ENCODE measurements at places on chromosomes 1 and 21.

DNA sequence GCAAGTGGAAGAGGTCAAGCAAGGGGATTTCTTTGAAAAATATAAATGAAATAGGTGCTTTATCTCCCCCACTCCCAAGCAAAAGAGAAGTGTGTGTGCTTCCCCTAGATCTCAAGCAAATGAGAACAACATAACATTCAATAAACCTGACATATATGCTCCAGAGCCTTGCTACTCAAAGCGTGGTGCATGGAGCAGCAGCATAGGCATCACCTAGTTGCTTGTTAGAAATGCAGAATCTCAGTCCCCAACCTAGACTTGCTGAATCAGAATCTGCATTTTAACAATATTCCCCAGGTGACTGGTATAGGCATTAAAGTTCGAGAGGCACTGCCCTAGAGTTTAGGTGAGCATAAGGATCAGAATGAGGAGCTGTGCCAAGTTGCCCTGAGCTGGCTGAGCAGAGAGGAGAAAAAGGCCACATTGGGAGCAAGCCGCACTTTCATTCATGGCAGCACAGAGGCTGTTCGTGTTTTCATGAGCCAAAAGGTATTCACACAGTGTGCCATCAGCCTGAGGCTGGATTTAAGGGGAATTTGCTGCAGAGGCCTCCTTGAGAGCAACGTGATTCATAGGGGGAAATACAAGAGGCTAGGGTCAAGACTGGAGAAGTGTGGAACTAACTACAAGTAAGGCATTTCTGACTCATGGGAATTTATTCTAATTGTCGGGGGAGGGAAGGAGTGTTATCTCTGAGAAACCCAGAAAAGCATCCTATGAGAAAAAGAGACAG lies 14.3 kb upstream of the LPAR3 start:
- DNase-seq: peak; percentile 55

- DNase-seq: no peak
These were observed 11.9 kb downstream of the SFN start for GRCh38 chr1:26874896-26875295.

GRCh38 chr1:9400425-9401079 lies 107.9 kb downstream of the SPSB1 start:
- no peak for DNase-seq

- DNase-seq: no peak
These were observed 3.6 kb upstream of the ZBTB7B start for GRCh38 chr1:154998818-154999570.

DNA sequence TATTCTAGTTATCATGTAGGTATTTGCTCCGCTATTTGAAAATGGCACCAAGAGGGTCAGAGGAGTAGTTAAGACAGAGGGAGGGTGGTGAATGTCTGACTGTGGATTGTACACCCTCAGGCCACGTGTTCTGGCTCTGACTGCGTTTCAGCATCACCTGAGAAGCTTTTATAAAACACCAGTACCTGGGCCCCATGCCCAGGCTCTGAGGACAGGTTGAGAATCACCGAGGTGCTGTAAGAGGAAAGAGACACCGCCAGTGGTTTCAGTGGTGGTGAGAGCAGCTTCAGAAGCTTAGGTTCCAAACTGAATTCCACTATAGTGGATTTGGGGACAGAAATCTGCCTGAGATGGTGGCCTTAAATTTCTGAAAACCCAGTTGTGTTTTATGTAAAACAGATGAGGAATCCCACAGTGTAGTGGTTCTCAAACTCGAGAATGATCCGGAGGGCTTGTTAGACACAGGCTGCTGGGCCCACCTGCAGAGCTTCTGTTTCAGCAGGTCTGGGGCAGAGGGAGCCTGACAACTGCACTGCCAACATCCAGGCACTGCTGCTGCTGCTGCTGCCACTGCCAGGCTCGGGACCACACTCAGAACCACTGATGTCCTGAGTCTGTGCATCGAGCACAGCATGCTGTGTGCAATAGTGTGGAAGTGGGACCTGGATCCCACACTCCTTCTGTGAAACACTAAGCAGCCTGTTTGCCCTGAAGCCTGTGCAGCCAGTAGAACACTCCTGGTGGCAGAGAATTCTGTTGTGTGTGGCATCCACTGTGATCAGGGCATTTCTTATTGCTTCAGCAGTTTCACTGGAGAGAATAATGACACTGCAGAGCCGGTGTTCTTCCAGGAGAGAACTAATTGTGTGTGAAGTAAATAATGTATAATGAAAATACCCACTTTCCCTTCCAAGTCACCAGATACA lies 98.7 kb downstream of the SUSD4 start:
- DNase-seq: no peak

DNA sequence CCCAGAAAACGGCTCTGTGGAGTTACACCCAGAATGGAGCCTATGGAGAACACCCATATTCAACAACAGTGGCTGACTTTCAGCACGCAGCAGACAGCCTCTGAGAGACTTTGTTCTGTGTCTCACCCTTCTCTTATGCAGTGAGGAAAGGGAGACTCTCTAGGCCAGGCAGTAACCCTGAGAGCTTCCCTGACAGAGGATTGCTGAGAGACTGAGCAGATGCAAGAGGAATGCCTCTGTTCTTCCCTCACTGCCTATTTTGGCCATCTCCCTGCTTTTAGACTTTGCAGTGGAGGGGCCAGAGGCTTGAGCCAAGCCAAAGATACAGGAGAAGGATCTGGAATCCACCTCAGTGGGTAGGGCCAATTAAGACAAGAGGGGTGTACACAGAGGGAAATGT lies 41.8 kb upstream of the SLC16A1 start:
- no peak for DNase-seq

DNA sequence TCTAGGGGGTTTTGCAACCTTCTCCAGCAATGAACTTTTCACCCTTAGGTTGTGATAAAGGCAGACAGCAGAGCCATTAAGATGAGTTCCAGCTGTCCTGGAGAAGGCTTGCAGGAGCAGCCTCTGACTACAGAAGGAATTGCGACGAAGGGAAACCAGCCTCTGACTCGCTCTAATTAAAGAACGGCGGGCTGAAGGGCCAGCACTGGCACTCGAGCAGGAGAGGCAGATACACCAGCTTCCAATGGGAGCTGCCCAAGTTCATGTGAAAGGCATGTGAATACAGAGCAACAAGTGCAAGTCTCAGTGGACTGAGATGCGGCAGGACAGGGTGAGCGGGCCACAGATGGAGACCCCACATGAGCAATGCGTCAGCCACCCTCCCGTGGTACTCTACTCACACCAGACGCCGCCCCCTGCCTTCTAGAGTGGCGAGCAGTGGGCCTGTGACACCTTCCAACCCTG lies 15.7 kb downstream of the RCC2 start:
- no peak for DNase-seq

DNA sequence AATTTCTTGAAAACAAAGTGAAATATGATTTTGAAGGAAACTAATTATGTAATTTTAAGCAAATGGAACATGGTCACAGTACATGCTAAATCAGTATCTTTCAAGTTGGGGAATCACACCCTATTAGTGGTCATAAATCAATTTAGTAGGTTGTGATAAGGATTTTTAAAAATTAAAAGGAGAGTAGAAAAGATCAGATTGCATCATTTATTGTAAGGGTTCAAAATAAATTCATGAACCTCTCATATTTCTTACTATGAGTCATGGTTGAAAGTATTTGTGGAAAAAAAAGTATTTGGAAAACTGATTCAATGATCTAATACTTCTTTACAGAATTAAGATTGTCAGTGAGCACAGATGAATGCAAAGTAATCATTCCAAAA lies 14.6 kb downstream of the ADSS2 start:
- DNase-seq: no peak

DNA sequence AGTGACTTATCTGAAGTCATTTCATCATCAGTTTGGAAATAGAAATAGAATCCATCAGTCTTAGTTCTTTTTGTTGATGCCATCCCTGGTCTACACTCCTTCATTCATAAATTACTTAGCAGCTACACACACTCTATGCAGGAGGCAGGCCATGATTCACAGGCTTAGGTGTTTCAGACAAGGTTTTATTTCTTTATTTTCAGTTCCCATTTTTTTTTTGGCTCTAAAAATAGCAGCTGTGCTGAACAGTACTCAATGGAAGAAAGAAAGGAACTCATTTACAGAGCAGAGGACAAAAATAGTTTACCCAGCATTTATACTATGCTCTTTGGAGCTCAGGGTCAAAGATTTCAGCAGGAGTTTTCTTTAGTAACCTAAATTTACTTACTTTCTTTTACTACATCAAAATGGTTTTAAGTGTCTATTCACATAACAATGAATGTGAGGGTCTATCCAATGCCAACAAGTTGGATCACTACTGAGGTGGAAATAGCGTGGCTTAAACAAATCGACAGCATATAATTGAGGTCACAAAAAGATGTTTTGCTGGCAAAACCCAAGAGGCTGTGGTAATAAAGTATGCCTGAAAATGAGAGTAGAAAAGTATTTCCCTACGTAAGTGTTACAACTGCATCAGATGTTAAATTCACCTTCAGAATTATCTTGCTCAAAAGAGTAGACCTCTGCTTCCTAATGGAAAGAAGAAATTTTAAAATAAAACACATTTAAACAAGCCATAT lies 7.7 kb downstream of the KRTAP19-8 start:
- DNase-seq: no peak

- peak; percentile 97 for DNase-seq
These were observed 3.6 kb upstream of the RASSF5 start for GRCh38 chr1:206503591-206504362.

DNA sequence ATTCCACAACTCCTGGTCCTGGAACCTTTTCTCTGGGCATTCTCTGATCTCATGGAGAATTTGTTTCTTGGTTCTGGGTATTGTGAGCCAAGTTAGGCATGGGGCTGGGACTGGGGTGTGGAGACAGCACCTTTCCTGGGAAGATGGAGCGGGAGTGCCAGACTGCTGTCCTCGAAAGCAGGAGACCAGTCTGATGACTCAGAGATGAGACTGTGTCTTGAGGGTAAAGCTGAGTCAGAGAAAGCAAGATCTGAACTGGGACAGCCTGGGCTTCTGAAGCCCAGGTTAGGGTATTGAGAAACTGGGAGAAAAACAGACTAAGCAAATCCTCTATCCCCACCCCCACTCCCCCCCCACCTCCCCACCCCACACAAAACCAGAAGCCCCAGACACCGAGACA lies 2.2 kb upstream of the KANK4 start:
- DNase-seq: peak; percentile 76

DNA sequence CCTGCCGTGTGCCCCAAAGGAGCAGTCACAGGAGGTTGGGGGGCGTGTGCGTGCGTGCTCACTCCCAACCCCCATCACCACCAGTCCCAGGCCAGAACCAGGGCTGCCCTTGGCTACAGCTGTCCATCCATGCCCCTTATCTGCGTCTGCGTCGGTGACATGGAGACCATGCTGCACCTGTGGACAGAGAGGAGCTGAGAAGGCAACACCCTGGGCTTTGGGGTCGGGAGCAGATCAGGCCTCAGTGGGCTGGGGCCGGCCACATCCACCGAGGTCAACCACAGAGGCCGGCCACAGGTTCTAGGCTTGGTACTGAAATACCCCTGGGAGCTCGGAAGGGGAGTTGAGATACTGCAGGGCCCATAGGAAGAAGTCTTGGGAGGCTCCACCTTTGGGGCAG lies 23.5 kb downstream of the COL6A1 start:
- no peak for DNase-seq

GRCh38 chr1:236160540-236161127 lies 18.3 kb downstream of the GPR137B start:
- no peak for DNase-seq

GRCh38 chr1:177088966-177089365 lies 75.5 kb downstream of the ASTN1 start:
- no peak for DNase-seq

- no peak for DNase-seq
These were observed 515.8 kb downstream of the SMYD3 start for GRCh38 chr1:245991266-245991665.

DNA sequence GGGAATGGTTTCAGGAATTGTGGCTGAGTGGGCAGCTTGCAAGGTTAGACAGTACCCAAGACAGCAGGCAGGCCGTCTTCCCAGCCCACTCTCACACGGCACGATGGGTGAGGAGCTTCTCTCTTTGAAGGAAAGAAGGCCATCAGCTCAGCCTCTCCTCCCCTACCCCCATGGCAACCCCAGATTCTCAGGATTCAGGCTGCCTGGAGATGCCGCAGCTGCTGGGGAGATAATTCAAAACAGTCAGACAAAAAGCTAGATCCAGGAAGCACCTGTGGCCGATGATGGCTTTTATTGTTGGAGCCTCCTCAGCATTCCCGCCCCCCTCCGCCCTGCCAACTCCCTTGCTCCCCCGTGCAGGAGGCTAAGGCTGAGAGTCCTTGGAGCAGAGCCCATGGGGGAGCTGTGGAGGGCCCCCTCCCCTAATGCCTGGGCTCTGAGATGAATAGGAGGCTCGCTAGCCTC lies 220.5 kb downstream of the TRABD2B start:
- DNase-seq: no peak

DNA sequence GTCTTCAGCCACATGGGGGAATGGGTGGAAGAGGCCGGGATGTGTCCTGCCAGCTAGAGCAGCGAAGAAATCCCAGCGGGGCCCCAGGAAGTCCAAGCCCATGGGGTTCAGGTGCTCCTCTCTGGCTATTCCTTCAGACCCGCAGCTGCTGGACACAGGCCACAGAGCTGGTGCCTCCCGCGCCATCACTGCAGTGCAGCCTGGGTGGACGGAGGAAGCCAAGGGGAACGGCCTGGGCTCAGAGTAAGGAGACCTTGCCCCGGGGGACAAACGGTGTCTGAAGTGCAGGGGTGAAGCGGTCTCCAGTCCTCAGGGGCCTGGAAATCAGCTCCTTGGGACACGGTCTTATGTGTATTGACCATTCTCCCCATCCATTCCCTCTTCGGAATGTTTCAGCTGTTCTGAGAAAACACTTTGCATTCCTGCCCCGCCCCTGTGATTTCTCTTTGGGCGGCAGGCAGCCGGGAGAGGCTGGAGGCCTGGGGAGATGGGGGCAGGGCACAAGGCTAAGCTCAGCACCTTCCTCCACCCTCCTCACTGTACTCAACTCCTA lies 18.4 kb downstream of the MTHFR start:
- no peak for DNase-seq

- no peak for DNase-seq
These were observed 62.1 kb downstream of the CACNA1E start for GRCh38 chr1:181545395-181545794.

GRCh38 chr1:162270016-162270770 lies 106.5 kb downstream of the SPATA46 start:
- DNase-seq: no peak

DNA sequence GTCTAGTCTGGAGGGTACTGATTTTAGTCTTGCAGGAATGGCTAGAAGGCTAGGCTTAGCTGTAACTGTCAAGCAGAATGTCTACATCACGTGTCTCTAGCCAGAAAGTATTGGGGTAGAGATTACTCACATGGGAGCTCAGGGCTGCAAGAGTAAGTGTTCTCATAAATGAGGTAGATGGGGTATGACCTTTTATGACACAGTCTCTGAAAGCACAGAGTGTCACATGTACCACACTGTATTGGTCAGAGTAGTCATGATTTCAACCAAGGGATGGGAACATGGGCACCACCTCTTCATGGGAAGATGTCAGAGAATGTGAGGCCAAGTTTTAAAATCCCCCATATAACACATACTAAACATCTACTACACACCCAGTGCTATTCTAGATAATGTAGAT lies 2.9 kb downstream of the FYB2 start:
- DNase-seq: no peak

Data from brain microvascular endothelial cell (primary cell).